Activated naive CD4-positive, alpha-beta T cell (primary cell): ENCODE measurements at places on chromosomes 6 and 20.

DNA sequence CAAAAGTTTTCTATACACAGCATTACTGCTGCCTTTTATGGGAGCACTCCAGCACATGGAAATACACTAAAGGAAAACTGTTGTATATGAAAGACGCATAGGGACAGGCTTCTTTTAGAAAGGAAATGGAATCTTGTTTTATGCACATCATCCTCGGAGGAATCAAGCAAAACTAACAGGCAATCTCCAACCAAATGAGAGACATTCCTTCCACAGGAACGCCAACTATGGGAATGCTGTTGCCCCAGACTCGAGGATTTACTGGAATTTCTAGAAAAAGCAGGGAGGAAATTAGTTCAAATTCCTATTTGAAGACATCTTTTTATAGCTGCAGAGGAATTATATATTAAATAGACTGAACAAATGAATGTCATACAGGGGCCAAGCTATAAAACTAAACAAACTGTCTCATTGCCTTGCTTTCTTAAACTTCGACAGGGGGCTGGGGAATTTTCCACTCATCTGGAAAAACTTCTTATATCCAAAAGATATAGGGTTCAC, 52.2 kb downstream of the LYRM4 start:
- DNase-seq, result no peak

DNA sequence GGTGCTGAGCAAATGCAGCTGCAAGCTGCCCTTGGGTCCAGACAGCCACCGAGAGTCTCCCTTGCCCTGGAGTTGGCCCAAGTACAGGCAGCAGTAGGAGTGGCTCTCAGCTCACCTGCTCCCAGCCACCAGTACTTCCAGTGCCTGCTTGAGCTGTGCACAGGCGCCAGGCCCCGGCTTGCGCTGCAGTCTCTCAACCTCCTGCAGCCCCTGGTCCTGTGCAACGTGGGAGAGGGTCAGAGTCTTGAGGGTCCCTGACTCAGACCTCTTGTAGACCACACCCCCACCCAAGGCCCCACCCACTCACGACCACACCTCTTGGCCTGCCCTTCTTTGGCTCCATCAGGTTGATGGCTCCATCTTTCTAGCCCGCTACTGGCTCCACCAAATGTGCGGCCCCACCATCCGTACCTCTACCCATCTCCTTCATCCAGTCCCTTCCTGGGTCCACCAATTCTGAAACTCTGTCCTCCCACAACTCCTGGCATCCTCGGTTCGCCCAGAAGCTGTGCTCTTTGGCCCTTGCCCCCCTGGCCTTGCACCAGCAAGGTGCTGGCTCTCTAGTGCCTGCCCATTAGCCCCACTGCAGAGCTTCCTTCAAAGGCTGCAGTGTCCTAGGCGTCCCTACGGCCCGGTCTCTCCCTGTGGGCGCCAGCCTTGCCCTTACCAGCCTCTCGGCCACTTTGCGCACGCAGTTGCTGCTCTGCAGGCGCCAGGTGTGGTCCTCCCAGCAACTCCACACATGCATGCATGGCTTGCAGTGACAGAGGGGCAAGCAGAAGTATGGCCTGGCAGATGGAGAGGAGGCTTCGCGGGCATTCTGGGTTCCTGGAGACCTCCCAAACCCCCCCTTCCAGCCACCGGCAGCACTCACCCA, 16.5 kb upstream of the SPAG4 start:
- DNase-seq, result no peak

DNA sequence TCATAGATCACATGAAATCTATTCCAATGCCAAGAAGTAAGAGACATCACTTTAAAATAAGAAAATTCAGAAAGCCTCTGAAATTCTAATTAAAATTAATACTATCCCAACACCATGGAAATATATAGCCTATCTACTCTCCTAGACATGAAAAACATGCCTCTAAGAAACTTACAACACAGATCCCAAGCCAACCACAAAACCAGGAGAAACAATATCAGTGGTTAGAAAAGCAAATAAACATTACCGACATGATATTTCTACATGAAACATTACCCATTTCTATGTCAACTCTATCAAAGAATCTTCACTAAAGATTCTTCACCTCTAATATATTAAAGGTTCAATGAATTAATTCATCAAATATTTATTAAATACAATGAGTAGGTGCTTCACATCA, 4.8 kb downstream of the EPB41L2 start:
- DNase-seq, result no peak

GRCh38 chr6:92124200-92124651, 1295.1 kb downstream of the EPHA7 start:
- no peak for DNase-seq

- DNase-seq, result no peak
Observed at GRCh38 chr6:166540631-166541331, 45.7 kb downstream of the RAMACL start.

- no peak for DNase-seq
Observed at GRCh38 chr20:44405785-44406571, 50.5 kb downstream of the HNF4A start.

DNA sequence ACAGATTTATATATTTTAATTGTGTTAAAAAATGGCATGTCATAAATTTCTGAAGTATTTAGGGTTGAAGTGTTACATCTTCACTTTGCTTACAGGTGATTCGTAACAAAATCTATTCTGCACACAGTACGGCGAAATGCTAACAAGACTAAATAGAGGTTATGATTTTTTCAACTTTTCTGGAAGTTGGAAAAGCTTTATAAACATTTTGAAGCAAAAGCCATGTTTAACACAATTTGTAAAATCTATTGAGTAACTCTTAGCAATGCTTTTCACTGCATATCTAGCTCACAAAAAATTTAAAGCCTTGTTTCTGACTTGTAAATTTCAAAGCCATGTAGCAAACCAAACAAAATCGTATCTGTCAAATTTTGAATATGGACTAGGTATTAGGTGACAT, 3.3 kb downstream of the STX16 start:
- DNase-seq, result no peak

- no peak for DNase-seq
Observed at GRCh38 chr20:17443131-17443858, 87.9 kb downstream of the BFSP1 start.

DNA sequence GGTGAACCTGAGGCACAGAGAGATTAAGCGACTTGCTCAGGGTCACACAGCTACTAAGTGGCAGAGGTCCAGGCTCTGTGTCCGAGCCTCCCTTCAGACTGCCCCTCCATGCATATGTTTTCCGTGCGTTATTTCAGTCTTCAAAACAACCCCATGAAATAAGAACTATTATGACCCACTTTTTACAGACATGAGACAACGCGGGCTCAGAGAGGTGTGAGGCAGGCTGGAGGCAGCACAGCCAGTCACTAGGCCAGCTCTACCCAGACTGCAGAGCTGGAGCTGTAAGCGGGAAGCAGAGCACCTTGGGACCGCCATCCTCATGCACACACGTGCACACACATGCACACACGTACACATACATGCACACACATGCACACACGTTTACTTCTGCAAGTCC, 62.3 kb downstream of the PSMG4 start:
- no peak for DNase-seq

DNA sequence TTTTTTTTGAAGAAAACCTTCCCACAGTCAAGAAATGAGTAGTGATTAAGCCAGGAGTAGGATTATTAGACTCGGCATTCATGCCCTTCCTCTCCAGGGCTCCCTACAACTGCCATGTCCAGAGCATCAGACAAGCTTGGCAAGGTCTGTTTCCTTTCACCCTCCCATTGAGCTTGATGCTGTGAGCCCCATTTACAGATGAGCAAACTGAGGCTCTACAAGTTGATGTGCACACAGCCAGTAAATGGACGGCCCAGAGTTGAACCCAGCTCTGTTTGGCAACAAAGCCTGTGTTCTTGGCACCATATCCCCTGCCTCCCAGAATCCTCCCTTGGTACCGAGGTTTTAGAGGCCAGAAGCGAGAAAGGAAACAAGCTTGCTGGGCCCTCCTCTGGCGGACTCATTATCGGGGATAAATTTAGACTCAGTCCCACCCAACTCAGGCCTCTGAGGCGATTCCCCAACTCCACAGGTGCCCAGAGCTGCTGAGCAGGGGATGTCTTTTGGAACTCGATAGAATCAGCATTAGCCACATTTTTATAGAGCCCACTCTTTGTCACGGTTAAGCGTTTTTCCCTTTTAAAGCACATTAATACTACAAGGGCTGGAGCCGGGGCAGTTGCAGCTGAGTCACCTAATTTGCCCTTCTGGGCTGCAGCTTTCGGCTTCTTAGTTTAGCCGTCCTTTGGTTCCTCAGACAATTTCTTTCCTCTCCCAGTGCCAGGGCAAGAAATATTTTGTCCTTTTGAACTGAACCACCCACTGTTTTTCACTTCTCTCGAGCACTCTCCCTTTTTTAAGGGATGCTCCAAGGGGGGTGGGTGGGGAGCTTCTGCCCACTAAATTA, 23.0 kb upstream of the NFATC2 start:
- DNase-seq, result no peak

DNA sequence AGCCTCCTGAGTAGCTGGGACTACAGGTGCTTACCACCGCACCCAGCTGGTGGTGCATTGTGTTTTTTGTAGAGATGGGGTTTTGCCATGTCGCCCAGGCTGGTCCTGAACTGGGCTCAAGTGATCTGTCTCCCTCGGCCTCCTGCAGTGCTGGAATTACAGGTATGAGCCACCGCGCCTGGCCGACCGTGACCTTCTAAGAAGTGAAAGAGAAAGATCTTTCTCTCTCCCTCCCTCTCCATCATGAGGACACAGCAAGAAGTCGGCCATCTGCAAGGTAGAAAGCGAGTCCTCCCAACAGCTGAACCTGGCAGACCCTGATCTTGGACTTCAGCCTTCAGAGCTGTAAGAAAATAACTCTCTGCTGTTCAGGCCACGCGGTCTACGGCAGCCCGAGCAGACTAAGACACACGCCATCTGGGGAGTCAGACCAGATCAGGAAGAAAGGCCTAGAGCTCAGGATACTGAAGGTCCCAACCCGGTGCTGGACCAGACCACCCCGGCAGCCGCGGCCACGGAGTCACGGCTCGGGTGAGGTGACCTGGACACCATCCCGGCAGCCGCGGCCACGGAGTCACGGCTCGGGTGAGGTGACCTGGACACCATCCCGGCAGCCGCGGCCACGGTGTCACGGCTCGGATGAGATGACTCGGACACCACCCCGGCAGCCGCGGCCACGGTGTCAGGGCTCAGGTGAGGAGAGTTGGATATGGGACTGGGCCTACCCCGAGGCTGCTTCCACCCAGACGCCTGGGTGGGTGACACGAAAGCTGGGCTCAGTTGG, 9.6 kb downstream of the GMEB2 start:
- no peak for DNase-seq

- no peak for DNase-seq
Observed at GRCh38 chr6:6105472-6106036, 98.8 kb upstream of the NRN1 start.

GRCh38 chr6:100347901-100348550, 116.7 kb downstream of the SIM1 start:
- no peak for DNase-seq

DNA sequence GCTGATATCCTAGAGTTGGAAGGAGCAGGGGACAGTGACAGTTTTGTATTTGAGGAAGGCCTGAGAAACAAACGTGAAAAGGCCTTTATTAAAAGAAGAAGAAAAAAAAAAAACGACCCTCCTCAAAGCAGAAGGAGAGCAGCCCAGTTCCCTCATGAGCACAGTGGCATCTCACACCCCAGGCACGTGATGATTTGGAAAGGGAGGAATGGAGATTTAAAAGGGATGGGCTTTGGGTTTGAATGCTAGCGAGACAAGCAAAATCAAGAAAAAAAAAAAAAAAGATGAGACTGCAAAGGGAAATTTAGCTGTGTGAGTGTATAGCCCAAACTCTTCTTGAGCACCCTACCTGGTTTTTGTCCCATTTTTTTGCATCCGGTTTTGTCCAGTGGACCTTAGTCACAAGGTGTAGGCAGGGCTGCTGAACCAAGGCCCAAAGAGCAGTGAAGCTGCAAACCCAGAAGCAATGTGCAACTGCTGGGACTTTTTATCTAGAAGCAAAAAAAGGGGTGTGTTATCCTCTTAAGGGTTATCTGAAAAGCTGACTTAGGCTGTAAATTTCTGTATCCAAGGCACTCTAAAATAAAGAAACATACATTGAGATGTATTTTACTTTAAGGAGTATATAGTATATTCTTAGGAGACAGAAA, 54.5 kb upstream of the RREB1 start:
- no peak for DNase-seq

GRCh38 chr6:106561686-106562405, 67.5 kb downstream of the RTN4IP1 start:
- DNase-seq, result no peak

- DNase-seq, result no peak
Observed at GRCh38 chr20:45545754-45546453, 1.3 kb downstream of the EPPIN start.

GRCh38 chr6:30703821-30704220, 13.0 kb upstream of the NRM start:
- DNase-seq, result no peak

DNA sequence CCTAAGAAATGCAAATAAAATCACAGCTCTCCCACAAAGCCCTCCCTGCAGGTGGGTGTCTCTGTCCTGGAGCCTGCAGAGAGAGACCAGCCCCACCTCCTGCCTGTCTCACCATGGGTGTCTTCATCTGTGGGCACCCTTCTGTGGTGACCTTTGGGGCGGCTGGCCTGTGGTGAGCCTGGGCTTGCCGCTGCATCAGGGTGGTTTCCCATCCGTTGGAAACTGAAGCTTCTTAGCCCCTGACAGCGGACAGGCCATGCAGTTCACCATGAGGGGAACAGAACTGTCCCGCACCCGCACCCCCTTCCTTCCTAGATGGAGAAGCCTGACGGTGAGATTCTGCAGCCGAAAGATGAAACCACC, 42.3 kb upstream of the FRMD1 start:
- no peak for DNase-seq

DNA sequence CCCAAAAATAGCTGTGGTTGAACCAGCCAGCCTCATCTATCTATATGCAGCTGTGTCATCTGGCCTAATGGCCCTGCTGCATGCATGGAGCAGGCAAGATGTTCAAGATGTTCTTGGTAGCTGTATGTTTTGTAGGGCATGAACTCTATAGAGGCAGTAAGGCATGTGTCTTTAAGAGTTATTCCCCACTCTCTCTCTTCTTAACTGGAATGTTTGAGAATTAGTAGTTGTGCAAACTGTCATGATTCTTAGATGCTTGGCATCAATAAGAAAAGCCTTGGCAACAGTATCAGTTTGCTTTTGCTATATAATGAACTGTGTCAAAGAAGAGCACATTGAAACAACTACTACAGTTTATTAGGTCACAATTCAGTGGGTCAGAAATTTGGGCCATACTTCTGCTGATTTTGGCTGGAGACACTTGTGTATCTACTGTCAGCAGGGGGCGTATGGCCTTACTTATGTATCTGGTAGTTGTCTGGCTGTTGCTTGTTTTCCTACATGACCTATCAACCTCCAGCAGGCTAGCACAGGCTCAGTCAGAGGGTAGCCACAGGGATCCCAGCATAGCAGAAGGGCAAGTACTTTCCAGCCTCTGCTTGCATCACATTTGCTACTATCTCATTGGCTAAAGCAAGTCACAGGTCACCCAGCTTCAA, 56.1 kb upstream of the LAMP5 start:
- DNase-seq, result no peak

- no peak for DNase-seq
Observed at GRCh38 chr6:154572556-154572955, 62.1 kb upstream of the CNKSR3 start.

GRCh38 chr6:166667796-166668610, 41.0 kb upstream of the RPS6KA2 start:
- no peak for DNase-seq

GRCh38 chr6:147255948-147256674, 51.9 kb downstream of the STXBP5 start:
- no peak for DNase-seq
